ENCODE measurements at places on chromosomes 13 and 19. TPM values are rescaled to one million over a fixed set of nuclear protein-coding genes. Genes with fewer than 3 reads are reported as not detected.
A peak's percentile ranks its signal among the peaks of the same experiment; 100 is the strongest.

Gene SLC10A2
- not detected for total RNA-seq

Gene KIR3DL2
- total RNA-seq = not detected

Gene ZNF555
- 8.9 TPM for total RNA-seq

Gene ZNF112
- total RNA-seq = 3.5 TPM

GRCh38 chr13:77548095-77548494 lies 12.6 kb downstream of the SCEL start:
- no peak overlapping the region for H3K27ac ChIP-seq
- H3K27me3 ChIP-seq = no peaks in the 10 kb centered on the region
- no peak for DNase-seq

DNA sequence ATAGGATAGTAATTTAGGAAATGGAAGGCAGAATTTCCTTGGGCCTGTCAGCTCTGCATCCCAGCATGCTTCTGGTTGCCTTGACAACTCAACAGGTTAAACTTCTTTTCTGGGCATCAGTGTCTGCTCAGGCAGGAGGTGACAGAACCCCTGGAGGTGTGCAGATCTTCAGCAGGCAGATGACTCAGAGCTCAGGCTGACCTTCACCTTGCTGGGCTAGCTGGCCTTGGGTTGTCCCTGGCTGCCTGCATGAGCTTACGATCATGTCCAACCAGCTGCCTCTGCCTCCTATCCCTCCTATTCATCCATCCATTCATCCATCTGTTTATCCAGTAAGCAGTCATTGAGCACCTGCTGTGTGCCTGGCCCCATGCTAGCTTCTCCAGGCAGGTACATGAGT lies 81.2 kb upstream of the KCTD15 start:
- no peaks in the 10 kb centered on the region for H3K36me3 ChIP-seq
- DNase-seq = no peak
- H3K4me1 ChIP-seq = no peaks in the 10 kb centered on the region
- peaks cover 36% of the 10 kb centered on the region for H3K27me3 ChIP-seq
- H3K27ac ChIP-seq = no peak overlapping the region

DNA sequence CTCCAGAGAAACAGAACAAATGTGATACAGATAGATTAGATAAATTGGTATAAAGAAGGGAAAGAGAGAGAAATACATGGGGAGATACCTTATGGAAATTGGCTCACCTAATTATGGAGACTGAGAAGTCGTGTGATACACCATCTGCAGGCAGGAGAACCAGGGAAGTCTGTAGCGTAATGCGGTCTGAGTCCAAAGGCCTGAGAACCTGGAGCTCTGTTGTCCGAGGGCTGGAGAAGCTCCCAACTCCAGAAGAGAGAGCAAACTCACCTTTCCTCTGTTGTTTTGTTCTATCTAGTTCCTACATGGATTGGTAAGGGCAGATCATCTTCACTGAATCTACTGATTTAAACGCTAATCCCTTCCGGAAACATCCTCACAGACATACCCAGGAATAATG lies 648.2 kb upstream of the GPC6 start:
- H3K4me3 ChIP-seq = no peak overlapping the region
- DNase-seq = no peak
- H3K36me3 ChIP-seq = no peaks in the 10 kb centered on the region
- no peak overlapping the region for H3K27ac ChIP-seq
- no peaks in the 10 kb centered on the region for H3K27me3 ChIP-seq

DNA sequence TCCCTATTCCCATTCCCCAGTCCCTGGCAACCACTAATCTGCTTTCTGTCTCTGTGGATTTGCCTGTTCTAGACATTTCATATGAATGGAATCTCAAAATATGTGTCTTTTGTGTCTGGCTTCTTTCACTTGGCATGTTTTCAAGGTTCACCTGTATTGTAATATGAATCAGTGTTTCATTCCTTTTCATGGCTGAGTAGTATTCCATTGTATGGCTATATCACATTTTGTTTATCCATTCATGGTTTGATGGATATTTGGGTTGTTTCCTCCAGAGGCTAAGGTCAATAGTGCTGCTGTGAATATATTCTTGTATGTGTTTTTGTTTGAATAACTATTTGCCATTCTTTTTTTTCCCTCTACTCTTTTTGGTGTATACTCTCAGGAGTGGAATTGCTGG lies 24.4 kb downstream of the NCAN start:
- H3K4me3 ChIP-seq = no peak overlapping the region
- peaks cover 51% of the 10 kb centered on the region for H3K27me3 ChIP-seq
- no peaks in the 10 kb centered on the region for H3K4me1 ChIP-seq
- no peak overlapping the region for H3K27ac ChIP-seq
- DNase-seq = no peak

DNA sequence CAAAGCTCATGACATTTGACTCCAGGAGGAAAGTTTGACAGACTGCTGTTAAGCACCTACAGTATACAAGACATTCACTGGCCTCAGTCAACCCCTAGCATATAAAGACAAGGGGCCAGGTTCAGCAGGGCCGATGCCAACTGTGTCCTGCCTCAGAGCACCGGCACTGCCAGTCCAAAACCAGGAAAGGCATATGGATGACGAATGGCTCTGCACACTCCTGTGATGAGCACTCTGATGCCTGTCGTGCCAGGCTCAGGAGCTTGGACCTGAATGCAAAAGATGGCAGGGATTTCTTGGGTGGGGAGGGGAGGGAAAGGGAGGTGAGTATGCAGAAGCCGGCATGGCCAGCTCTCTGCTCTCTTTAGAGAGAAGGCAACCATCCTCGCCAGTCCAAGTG lies 38.9 kb downstream of the COL4A1 start:
- peaks cover 3% of the 10 kb centered on the region for H3K36me3 ChIP-seq
- peak overlapping the region; percentile 25 for H3K27ac ChIP-seq
- no peak overlapping the region for H3K4me3 ChIP-seq
- peaks cover 96% of the 10 kb centered on the region for H3K4me1 ChIP-seq

DNA sequence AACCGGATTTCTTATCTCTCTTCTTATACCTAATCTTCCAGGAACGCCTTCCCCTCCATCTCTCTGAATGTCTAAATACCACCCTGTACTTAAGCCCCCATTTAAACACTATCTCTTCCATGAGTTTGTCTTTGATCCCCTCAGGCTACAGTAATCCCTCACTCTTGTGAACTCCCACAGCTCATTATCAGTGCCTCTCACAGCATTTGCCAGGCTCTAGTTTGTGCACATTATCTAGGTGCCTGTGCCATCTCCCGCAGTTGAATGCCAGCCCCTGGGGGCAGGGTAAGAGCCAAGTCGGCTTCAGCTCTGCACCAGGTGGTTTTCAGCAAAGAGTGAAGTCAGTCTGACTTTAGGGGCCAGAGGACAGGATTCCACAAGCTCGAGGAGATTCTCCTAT lies 71.4 kb downstream of the FREM2 start:
- H3K4me3 ChIP-seq = no peak overlapping the region
- no peak for DNase-seq
- peaks cover 87% of the 10 kb centered on the region for H3K27me3 ChIP-seq
- no peaks in the 10 kb centered on the region for H3K4me1 ChIP-seq
- H3K36me3 ChIP-seq = no peaks in the 10 kb centered on the region

DNA sequence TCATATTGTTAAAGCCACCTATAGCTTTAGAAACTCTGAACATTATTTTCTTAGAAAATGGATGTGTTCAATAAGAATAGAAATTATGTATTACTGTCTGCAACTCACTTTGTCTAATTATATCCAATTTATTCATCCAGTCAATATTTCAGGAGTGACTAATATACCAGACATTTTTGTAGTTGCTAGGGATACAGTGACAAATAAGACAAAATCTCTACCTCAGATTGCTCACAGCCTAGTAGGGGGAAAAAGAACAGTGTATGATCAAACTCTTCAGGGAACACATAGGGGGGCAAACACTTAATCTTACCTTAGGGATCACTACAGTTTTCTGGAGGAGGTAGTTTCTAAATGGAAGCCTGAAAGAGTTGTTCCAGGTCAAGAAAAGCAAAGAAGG lies 8.6 kb downstream of the BRCA2 start:
- no peak overlapping the region for H3K4me3 ChIP-seq
- no peaks in the 10 kb centered on the region for H3K36me3 ChIP-seq
- DNase-seq = no peak
- no peaks in the 10 kb centered on the region for H3K27me3 ChIP-seq

GRCh38 chr19:19732579-19733501 lies at the start of gene ZNF14:
Gene ZNF14, minus strand, starts transcription at chr19:19733112. Its CDS starts 154 bp downstream, at chr19:19732958.
- H3K4me1 ChIP-seq = peaks cover 25% of the 10 kb centered on the region
- H3K27me3 ChIP-seq = no peaks in the 10 kb centered on the region
- H3K4me3 ChIP-seq = peak within 1 kb of the TSS; percentile 87

DNA sequence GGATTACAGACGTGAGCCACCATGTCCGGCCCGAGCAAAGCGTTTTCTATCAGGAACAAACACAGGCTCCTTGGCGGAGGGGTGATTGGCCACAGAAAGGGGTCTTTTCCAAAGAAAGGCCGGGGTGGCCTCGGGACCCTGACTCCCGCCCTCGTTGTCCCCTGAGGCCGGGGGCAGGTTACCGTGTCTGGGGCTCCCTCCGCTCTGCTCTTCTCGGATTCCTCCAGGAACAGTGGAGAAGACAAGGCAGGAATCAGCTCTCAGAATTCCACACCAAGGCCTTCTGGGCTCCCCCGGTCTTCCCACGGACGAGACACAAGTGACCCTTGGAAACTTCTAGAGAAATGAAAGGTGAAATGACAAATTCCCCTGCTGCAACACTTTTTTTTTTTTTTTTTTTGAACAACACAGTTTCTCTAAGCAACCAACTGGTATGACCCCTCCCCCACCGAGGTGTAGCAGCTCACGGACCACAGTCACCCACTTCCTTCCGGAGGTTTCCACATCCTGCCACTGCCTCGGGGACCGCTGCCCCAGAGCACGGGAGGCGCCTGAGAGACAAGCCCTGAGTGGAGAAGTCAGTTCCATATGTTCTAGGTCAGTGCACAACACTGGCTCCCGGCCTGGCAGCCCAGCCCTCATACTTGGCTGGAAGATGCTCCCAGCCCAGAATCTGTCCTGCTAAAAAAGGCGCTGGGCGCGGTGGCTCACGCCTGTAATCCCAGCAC lies 11.0 kb downstream of the MOB3A start:
- H3K4me1 ChIP-seq = peaks cover 46% of the 10 kb centered on the region
- no peak overlapping the region for H3K4me3 ChIP-seq
- H3K27ac ChIP-seq = peak overlapping the region; percentile 57
- peak; percentile 64 for DNase-seq
- no peaks in the 10 kb centered on the region for H3K27me3 ChIP-seq

- peaks cover 12% of the 10 kb centered on the region for H3K36me3 ChIP-seq
- peak overlapping the region; percentile 9 for H3K27ac ChIP-seq
- peaks cover 52% of the 10 kb centered on the region for H3K27me3 ChIP-seq
- DNase-seq = no peak
Measured at GRCh38 chr19:17022738-17023137, 3.9 kb downstream of the CPAMD8 start.

DNA sequence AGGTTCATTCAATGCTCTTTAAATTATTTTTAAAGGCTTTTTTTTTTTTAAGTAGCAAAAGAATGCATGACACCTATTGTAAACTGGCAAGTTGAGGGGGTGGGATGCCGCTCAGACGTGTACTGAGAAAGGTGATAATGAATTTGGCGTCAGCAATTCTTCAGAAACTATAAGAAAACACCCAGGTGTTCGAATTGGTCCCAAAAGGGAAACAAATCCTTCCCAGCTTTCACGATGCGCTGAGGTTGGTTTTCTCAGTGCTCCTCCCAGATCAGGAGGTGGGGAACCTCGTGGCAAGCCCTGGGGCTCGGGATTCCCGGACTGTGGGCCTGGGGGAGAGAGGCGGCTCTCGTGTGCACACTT lies 543 bp upstream of the FAM124A start:
- DNase-seq = no peak
- no peaks in the 10 kb centered on the region for H3K36me3 ChIP-seq
- H3K4me1 ChIP-seq = peaks cover 40% of the 10 kb centered on the region
- peak overlapping the region; percentile 98 for H3K4me3 ChIP-seq

DNA sequence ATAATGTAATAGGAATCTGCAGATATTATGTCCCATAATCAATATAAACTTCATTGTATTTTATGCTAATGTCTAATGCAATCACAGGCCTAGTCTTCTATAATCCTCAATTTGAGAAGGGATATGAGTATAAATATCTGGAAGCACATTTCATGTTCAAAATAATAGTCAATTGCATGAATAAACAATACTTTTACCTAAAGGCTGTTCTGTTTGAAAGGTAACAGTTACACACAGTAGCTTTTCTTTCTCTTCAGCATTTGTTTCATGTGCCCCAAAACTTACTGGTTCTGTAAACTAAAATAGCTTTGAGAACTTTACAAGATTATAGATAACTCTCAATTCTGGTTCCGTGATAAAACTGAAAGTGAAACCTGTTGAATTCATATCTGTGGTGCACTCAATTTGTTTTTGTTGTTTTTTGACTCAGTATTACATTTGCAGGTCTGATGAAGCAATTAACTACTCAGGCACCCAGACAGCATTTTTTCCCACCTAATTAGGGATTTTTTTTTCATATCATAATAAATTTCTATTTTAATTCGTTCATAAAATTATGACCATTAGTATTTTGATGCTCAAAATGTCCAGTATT lies 1193.8 kb downstream of the SLITRK1 start:
- no peaks in the 10 kb centered on the region for H3K27me3 ChIP-seq
- H3K36me3 ChIP-seq = no peaks in the 10 kb centered on the region
- no peak overlapping the region for H3K27ac ChIP-seq
- DNase-seq = no peak

DNA sequence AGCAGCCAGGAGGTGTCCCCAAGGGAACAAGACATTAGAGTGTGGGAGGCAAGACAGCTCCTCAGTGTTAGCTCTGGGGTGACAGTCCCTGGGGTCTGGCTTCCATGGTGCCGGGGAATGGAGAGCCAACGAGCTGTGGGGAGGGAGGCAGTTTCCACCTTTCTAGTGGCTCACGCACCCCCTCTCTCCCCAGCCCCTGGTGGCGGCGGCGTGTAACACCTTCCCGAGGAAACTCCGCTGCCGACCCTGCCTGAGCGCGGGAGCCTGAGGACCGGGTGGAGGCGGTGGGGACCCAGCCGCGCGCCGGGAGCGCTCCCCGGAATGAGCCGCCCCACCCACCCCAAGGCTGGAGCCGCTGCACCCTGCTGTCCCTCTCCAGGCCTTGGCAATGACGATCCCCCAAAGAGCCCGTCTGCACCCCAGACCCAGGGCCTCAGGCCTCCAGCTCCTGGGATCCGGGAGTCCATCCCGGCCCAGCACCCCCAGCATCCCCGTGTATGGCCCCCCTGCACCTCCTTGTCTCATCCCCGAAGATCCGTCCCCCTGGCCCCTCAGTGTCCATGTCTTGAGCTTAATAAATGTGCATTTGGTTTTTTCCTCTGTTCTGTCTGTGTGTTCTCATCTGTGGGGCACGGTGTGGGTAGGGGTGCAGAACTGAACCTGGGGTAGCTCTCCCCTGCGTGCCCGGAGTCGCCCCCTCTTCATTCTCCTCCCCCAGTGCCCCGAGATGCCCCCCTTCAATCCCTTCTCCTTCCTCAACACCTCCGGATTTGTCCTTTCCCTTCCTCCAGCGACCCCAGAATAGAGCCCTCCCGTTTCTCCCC lies 622 bp upstream of the FXYD5 start:
- H3K27me3 ChIP-seq = peaks cover 45% of the 10 kb centered on the region
- H3K4me1 ChIP-seq = peaks cover 27% of the 10 kb centered on the region
- H3K4me3 ChIP-seq = peak overlapping the region; percentile 82
- H3K36me3 ChIP-seq = peaks cover 13% of the 10 kb centered on the region
- peak overlapping the region; percentile 87 for H3K27ac ChIP-seq
- DNase-seq = no peak
